ENCODE measurements at places on chromosomes 13 and 19.

DNA sequence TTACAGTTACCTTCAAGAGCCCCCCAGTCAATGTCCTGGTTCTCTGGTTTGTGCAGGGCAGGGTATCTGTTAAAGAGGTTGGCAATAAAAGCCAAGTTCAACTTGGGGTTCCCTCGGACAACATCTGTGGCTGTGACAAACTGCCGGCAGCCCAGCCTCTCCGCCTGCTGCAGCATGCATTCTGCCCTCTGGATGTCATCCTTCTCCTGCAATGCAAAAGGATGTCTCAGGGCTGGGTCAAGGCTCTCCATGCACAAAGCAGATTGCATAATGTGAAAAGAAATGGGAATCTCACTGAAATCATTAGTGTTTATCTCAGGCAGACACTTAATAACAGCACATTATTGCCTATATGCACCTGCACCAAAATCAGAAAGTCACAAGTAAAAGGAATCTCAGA lies 35.1 kb downstream of the LCP1 start:
- no peaks in the 10 kb centered on the region for H3K27me3 ChIP-seq
- no peaks in the 10 kb centered on the region for H3K36me3 ChIP-seq
- no peak for DNase-seq
- H3K27ac ChIP-seq, result no peak overlapping the region
- H3K4me3 ChIP-seq, result no peak overlapping the region
- no peaks in the 10 kb centered on the region for H3K4me1 ChIP-seq

DNA sequence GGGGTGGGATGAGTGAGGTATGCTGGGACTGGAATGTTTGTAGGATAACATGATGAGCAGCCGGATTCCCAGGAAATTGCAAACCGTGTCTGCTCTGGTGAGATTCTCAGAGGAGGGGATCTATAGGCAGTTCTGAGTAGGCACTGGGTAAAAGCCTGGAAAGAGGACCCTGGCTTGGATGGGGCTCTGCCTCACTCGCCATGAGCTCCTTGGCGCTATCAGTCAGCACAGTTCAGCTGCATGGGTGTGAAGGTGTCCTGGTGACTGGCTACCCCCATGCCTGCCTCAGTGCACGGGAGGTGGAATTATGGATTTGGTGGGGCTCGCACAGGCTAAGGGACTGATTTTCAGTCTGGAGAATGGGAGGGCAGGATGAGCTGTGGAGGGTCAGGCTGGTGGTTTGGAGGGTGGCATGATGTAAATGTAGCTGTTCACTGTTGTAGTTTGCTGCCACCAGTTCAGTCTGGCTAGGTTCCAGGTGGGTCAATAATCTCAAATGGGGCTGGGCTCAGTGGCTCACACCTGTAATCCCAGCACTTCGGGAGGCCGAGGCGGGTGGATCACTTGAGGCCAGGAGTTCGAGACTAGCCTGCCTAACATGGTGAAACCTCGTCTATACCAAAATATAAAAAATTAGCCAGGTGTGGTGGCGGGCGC lies 9.2 kb upstream of the ZNF627 start:
- no peaks in the 10 kb centered on the region for H3K27me3 ChIP-seq
- DNase-seq, result no peak
- no peak overlapping the region for H3K4me3 ChIP-seq
- H3K4me1 ChIP-seq, result no peaks in the 10 kb centered on the region
- peak overlapping the region; percentile 29 for H3K27ac ChIP-seq
- H3K36me3 ChIP-seq, result no peaks in the 10 kb centered on the region

- no peaks in the 10 kb centered on the region for H3K36me3 ChIP-seq
- no peak overlapping the region for H3K27ac ChIP-seq
- no peaks in the 10 kb centered on the region for H3K27me3 ChIP-seq
- H3K4me1 ChIP-seq, result no peaks in the 10 kb centered on the region
Observed at GRCh38 chr19:10727685-10728201, 9.9 kb downstream of the DNM2 start.

GRCh38 chr19:43908659-43909058 lies 26.4 kb downstream of the ZNF45 start:
- no peak overlapping the region for H3K27ac ChIP-seq
- peaks cover 3% of the 10 kb centered on the region for H3K36me3 ChIP-seq
- H3K4me1 ChIP-seq, result no peaks in the 10 kb centered on the region
- no peak overlapping the region for H3K4me3 ChIP-seq
- DNase-seq, result no peak
